Germinal center (tissue), 1 donor: ENCODE measurements at places on chromosomes 5 and 9.
A peak's percentile ranks its signal among the peaks of the same experiment; 100 is the strongest.

DNA sequence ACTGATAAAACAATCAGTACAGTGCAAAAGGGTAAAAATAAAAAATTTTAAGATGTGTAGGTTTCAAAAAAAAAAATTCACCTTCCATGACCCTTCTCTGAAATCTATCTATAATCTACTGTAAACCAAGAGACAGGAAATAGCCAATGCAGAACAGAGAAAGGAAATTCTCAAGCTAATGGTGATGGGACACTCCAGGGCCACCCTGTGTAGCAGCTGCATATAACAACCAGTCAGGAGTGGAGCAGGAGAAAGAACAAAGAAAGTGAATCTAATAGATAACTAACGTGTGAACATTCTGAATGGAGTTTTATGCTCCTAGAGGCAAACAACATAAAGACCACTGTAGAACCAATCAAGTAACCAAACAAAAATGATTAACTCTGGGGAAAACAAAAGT, 16.6 kb downstream of the SPTLC1 start:
- no peak for DNase-seq

DNA sequence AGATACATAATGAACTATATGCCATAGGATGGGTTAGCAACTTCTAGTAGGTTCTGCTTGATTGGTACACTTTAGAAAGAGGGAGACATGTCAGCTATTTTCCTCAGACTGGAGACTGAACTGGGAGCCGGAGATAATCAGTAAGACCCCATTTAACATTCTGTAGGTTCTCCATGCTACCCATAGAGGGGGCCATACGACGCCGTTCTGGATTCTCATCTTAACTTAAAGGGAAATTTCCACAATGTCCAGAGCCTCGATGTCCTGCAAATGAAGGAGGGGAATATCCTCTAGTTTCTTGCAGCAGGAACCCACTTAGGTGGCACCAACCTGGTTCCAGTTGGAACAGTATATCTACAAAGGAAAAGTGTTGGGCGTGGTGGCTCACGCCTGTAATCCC, 22.3 kb upstream of the NPM1 start:
- DNase-seq = peak; percentile 33

DNA sequence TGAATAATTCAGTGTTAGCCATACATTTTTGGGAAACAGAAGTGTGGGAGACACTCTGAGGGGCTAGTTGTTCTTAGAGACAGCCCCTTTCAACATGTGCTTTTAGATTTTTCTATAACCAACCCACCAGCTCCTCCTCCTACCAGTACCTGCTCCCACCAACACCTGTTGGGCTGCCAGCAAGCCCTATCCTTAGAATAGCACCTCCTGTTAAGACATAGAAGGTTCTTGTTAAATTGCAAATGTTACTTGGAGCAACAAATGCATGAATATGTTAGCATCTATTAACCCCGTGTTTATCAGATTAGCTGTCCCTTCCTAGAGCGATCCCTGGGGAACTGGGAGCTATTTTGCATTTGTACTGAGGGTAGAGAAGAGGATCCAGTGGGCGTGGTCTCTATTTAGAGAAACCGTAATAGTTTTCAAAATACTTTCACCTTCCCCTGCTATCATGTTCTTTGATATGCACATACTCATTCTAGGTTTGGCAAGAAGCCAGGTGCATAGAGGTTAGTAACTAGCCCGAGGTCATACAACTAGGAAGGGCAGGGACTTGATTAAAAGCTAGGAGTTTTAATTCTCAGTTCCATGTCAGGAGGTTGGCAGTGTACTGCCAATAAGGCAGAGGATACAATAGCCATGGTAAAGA, 334.4 kb downstream of the KCTD16 start:
- no peak for DNase-seq

DNA sequence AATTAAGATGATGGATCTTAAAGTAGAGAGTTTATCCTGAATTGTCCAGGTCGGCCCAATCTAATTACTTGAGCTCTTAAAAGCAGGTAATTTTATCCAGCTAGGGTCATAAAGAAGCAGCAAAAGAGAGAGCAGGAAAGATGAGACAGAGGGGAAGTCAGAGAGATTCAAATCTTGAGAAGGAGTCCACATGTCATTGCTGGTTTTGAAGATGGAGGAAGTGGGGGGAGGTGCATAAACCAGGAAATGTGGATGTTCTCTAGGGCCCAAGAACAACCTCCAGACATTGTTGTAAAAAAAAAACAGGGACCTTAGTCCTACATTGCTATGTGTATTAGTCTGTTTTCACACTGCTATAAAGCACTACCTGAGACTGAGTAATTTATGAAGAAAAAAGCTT, 66.4 kb downstream of the SLCO4C1 start:
- DNase-seq = no peak

DNA sequence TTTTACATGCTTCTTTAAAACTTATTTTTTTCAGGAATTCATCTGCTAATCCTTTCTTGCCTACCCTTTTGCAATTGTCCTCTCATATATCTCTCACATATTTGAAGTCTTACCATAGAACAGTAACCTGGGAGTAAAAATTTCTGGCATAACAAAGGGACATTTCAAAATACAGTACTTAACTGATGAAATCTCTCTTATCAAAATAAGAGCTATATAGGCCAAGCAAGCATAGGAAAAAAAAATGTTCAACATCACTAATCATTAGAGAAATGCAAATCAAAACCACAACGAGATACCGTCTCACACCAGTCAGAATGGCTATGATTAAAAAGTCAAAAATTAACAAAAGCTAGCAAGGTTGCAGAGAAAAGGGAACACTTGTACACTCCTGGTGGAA, 2062.7 kb upstream of the CDH6 start:
- no peak for DNase-seq

DNA sequence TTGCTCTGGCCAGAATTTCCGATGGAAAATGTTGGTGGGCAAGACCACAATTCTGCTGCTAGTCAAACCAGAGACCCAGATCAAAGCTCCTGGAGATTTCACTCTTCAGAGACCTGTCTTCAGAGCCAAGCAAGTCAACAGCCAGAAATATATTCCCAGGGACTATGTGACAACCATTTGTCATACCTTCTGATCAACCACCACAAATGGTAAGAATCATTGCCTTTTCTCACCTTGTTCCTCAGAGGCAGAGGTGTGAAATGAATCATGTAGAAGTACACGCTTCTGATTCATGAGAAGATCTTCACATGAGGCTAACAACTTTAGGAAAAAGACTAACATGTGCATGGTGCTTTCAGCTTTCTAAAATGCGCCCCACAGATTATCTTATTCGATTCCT, 53.5 kb downstream of the SUSD1 start:
- DNase-seq = no peak

GRCh38 chr9:118809160-118809625, 560.0 kb downstream of the BRINP1 start:
- DNase-seq = no peak

DNA sequence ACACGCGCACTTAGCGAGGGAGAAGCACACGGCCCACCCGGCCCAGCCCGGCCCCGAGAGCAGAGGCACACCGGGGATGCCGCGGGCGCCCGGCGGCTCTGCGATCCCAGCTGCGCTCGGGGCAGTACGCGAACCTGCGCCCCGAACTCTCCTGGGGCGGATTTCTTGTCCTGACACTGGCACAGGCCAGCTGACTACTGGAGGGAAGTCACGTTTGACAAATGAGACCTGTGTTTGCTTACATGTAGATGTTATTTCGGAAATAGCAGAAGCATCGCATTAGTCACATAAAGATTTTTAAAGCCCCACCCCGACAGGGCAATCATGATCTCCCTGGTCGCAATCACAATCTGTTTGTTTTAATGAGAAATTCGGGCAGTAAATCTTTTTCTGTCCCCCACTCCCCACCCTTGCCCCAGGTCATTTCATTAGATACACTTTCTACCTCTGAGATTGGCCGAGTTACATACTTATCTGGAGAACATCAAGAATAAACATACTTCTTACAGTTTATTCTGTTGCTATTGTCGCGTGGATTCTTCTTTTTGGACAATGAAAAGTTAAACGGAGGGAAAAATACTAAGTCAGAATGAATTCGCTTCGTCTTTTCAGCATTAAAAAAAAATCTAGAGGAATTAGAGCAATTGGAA, 518.9 kb downstream of the CTNND2 start:
- DNase-seq = no peak

DNA sequence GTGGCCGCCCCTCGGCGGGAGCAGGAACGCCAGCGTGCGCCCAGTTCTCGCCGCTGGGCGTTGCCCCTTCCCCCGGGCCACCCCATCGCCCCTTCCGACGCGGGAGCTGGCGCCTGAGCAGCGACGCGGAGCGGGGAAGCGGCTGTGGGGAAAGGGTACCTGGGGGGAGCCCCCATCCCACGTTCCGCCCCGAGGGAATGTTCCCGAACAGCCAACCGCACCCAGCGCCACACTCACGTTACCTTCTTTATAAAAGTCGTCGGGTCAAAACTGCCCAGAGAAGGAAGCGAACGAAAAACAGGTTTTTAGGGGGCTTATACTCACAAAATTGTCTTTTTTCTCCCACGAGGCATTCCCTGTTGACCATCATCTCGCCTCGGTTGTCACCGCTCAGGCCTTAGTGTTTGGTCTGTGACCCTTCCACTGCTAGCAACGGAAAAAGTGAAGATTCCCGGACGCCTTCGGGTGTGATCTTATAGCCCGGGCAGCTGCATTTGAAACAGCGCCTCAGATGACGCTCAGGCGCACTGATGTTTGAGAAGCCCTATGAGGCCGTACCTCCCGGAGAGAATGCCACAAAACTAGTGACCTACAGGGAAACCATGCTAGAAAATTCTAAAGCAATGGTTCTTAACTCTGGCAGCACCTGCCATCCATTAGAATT, 475 bp upstream of the GOLM1 start:
- DNase-seq = no peak

GRCh38 chr5:113866763-113867162, 353.3 kb downstream of the YTHDC2 start:
- no peak for DNase-seq

DNA sequence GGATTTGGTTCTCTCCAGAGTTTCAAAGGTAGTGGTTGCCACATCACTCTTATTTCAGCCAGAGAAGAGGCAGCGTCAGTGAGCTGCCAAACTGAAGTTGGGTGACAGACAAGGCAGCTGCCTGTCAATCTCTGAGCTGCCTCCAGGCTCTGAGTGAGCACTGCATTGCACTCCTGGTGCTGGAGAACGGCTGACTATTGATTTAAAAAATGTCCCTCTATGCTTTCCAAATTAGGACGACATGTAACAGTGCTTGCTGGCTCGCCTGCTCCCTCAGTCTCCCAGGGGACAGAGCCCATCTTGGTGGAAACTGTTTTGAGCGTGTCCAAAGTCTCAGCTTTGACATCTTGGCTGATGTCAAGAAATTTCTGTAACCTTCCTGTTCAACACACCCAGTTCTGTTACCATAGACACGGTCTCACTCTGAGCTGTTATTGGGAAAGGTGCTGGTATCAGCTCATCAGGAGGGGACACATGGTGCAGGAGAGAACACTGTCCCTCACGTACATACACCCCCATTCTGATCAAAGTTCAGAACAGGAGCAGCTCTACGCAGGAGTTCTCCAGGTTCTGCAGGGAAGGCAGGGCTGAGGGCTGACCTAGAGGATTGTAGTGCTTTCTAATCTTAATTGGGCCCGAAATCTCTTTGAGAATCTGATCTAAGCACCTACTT, 15.7 kb downstream of the PCDH12 start:
- DNase-seq = no peak

- DNase-seq = no peak
Observed at GRCh38 chr9:105930011-105930627, 235.8 kb downstream of the TMEM38B start.

DNA sequence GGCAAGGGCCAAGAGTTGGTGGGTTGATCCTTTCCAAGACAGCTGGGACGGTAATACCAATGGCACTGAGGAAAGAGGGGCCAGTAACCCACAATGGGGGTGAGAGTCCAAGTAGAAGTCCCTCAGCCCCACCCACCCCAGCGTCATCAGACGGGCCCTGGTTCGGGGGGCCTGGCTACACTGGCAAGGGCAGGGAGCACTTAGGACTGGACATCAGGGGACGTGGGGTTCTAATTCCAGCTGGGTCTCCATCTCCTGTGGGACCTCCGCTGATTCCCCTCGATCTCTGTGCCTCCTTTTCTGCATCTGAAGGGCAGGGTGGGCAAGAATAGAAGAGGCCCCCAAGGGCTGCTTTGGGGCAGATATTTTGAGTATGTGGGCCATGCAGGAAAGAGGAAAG, 53.5 kb upstream of the FCN1 start:
- no peak for DNase-seq

DNA sequence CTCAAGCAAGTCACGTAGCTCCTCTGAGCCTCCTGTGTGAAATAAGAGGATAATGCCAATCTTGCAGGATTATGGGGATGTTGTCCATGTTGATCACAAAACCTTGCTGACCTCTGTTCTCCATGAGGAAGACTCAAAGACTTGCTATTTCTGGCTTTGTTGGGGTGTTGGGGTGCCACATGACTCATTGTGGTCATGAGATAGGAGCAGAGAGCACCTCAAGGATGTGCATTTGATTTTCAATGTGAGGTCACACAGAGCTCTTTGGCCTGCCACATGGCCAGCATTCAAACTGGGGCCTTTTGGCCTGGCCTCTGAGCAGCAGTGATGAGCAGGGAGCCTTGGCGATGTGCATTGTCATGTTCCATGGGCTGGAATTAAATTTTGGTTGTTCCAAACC, 380.3 kb downstream of the GADD45G start:
- DNase-seq = no peak

DNA sequence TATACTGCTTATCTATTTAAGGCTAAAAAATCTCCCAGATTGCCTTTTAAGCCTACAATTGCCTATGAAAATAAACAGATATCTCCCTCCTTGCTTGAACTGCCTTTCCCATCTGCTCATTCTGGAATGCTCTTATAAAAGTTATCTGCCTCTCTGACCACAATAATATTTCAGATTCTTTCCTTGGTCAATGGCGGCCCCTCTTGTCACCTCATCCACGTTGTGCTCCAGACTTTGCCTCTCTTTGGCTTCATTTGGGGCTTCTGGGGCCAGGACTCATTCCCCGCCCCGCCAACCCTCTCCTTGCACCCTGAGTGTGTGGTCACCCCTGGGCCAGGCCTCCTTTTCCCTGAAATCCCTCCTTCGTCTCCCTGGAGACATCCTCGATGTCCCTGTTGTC, 110.0 kb upstream of the RPS23 start:
- no peak for DNase-seq

DNA sequence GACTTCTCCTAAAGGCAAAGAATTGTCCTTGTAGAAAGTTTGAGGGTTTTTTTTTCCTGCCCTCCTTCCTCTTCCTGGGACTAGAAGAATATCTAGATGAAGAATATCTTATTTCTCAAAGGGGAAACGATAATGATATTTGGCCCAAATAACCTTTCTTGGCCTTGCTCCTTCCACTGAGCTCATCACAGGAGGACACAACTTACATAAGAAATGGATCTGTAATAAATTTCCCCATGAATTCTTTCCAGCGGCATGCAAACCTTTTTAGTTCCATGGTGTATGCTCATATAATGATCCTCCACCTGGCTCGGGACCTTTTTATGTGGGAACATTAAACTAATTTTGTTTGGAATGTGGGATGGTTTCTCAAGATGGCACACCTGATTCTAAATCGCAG, 304.4 kb downstream of the DMRT2 start:
- no peak for DNase-seq

GRCh38 chr5:6398570-6399230, 20.4 kb upstream of the MED10 start:
- DNase-seq = no peak

- DNase-seq = no peak
Observed at GRCh38 chr9:84538879-84539278, 130.7 kb upstream of the NTRK2 start.

- no peak for DNase-seq
Observed at GRCh38 chr9:79353856-79354520, 217.8 kb upstream of the TLE4 start.

- no peak for DNase-seq
Observed at GRCh38 chr5:39955156-39955555, 530.4 kb upstream of the DAB2 start.

GRCh38 chr5:150945486-150945885, 40.7 kb upstream of the ZNF300 start:
- no peak for DNase-seq
